Left lobe of liver (tissue), 2 donors: ENCODE measurements at places on chromosomes 12 and 14. TPM values are rescaled to one million over a fixed set of nuclear protein-coding genes. Genes with fewer than 3 reads are reported as not detected.

NANOG gene
- total RNA-seq, result 0.70 TPM

OVCH1 gene
- total RNA-seq, result not detected

GYS2 gene
- total RNA-seq, result 40.9 TPM

STXBP6 gene
- total RNA-seq, result 0.98 TPM

YEATS4 gene
- total RNA-seq, result 3.4 TPM

PPM1A gene
- 43.7 TPM for total RNA-seq

GPR132 gene
- 0.40 TPM for total RNA-seq

TAS2R7 gene
- not detected for total RNA-seq

KLRK1 gene
- total RNA-seq, result 0.55 TPM

SELPLG gene
- 2.4 TPM for total RNA-seq

CBLN3 gene
- total RNA-seq, result 1.4 TPM

TUNAR gene
- total RNA-seq, result not detected

SERPINA5 gene
- 216 TPM for total RNA-seq

ADSS1 gene
- 51.9 TPM for total RNA-seq

PAX9 gene
- total RNA-seq, result not detected
